ENCODE measurements at places on chromosomes 7 and 10.

- DNase-seq: no peak
These were observed 436.0 kb downstream of the PAXIP1 start for GRCh38 chr7:154566877-154567276.

DNA sequence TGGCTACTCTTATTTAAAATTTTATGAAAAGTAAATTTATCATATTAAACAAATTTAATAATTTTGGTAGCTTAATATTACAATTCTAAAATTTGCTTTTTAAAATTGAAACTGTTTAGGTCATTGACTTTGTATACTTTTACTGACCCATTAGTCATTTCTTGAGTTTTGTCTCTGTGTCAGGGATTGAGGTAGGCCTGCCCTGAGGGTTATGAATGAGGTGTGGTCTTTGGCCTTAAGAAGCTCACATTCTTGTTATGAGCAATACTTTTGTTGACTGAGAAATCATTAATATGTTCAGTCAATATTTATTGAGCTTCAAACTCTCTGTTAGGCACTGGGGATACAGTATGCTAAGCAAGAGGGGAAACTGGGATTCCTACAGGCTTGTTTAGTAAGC, 47.0 kb upstream of the RPA3 start:
- no peak for DNase-seq

DNA sequence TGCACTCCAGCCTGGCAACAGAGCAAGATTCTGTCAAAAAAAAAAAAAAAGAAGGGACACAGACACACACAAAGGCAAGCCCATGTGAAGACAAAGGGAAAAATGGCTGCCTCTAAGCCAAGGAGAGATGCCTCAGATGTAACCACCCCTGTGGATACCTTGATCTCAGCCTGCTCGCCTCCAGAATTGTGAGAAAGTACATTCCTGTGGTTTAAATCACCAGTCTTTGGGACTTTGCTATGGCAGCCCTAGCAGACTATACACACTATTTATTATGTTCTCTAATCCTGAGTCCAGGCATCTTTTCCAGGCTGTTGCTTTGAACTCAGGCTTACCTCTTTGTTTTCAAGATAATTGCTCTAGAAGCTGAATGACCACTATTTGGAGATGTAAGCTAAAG, 494.3 kb downstream of the GALNT17 start:
- no peak for DNase-seq

DNA sequence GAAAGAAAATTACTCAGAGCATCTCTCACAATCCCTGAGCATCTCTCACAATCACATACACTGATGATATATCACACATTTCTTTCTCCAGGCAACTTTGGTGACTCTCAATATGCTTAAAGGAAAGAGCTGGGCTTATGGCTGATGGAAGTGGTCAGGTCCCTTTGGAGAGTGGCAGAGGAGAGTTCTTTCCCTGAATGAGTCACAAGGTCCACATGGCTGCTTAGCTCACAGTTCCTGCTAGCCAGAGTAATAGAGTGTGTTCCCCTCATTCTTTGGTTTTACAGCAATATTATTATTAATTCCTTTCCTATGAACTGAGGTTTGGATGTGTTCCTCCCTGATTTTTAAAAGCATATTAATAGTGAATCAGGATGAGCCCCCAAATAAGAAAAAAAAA, 287.4 kb downstream of the C7orf25 start:
- no peak for DNase-seq

GRCh38 chr7:117085275-117085674, 132.0 kb downstream of the ST7 start:
- no peak for DNase-seq

GRCh38 chr10:49647554-49647953, 31.9 kb upstream of the C10orf53 start:
- no peak for DNase-seq

DNA sequence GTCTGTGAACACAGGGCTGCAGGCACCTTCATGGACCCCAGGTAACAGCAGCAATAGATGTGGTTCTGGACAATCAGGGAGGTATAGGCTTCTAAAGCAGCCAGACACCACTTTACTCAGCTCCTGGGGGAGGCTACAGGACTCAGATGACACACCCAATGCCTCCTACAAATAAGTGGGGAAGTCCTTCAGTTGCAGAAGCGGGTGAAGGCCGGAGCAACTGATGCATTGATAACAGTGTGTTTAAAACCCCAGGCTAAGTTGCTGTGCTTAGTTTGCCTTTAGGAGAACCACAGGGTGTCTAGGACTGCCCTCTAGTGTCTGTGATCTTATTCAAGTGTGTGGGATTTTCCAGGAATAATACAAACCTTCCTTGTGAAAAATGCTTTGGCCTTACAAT, 5.9 kb upstream of the ITGA8 start:
- DNase-seq: no peak

DNA sequence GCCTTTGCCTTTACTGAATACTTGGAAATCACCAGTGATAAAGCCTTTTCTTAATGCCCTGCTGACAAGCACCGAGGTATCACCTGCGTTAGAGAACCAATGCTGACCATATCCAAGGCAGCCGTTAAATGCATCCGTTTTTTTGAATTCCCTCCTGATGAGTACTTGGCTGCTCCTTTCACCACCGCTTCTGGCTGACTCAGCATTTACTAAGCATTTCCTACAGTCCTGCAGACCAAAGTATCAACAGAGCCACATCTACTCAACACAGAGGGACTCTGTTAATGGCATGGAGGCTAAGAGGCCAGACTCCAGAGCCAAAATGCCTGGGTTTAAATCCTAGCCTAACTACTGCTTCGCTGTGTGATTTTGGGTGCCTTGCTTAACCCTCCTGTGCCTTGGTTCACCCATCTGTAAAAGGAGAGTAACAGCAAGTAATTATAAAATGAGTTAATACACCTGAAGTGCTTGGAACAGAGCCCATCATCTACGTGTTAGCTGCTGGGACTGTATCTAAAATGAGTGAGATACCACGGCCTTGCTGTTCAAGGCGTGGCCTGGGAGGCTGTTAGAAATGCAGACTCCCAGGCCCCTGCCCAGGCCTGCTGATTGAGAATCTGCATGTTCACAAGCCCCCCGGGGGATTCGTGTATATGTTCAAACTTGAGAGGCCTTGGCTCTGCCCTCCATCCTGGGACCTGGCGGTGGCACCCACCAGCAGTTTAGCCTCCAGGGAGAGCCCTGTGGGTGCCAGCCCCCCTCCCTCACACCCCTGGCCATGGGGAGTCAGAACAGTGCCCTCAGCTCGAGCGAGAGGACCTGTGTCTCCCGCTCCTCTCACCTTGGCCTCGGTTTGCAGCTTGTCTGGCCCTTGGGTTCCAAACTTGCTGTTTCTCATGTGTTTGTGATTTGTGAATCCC, 30.8 kb upstream of the EFCAB10 start:
- no peak for DNase-seq

DNA sequence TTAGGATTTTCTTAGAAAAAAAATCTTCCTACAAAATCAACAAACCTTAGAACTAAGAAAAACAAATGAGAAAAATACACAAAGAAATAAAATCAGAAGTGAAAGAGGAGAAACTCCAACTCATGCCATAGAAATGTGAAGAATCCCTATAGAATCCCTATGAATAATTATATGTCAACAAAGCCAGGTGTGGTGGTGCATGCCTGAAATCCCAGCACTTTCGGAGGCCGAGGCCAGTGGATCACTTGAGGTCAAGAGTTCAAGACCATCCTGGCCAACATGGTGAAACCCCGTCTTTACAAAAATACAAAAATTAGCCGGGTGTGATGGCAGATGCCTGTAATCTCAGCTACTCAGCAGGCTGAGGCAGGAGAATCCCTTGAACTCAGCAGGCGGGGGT, 27.1 kb downstream of the ACSM6 start:
- DNase-seq: no peak

DNA sequence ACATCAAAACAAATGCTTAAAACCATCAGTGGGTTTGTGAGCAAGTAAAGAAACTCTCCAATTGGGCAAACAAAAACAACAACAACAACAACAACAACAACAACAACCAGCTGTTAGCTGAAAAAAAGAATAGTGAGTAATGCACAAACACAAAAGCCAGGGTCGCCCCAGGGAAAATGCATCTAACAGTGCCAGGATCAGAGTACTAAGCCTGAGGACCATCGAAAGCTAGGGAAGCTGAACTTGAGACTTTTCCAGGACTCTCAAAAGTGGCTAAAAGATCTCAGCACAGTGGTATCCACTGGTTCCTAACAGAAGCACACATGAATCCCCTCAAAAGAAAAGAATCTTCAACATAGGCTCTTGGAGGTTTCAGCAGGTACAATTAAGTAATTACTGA, 83.3 kb downstream of the CPXM2 start:
- no peak for DNase-seq

DNA sequence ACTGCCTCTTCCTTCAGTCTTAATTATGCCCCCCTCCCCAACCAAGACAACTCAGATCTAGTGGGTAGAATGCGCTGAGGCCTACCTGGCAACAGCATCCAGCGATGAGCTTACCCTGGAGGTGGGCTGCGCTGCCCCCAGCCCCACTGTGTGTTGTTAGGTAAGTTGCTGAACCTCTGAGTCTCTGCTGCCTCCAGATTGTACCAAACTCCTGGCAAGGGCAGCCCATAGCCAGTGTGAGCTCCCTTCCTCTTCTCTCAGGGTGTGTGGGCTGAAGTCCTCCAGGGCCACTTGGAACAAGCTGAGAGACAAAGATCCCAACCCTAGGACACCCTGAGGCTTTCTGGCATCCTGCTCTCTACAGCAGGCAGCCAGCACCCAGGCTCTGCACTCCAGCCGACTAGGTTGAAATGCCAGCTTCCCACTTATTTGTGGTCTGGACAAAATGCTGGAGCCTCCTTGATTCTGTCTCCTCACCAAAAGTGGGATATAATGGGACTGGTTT, 135.3 kb downstream of the ARHGAP22 start:
- DNase-seq: no peak

All from effector memory CD4-positive, alpha-beta T cell (primary cell).